ENCODE measurements at places on chromosomes 7 and 10.

DNA sequence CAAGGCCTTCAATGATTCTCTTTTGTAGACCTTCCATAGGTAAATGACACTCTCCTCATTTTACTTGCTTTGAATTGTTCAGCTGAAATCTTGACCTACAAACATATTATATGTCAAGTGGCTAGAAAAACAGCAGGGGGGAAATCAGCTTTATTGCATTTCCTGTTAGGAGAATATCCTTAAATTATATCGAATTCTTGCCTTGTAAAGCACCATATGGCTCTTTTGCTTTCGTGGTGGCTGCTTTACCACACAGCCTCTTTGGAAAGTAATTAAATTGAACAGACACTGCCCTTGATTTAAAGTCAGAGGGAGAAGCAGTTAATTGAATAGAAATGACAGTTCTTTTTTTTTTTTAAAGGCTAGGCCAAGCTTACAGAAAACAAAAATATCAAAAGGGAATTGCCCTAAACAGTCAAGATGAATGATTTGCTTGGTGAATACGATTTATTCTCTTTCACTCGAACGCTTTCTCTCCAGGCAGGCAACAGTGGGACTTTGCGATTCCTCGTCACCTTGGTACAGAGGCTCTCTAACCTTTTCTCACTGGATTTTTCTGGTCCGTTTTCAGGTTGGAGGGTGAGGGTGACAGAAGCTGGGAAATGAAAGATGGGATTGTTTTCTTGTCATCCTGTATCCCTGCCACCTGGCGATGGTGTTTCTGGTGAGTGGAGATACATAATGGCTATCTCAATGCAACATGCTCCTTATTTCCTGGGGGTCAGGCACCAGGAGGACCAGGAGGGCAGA, 126.0 kb downstream of the GATA3 start:
- DNase-seq, result no peak

DNA sequence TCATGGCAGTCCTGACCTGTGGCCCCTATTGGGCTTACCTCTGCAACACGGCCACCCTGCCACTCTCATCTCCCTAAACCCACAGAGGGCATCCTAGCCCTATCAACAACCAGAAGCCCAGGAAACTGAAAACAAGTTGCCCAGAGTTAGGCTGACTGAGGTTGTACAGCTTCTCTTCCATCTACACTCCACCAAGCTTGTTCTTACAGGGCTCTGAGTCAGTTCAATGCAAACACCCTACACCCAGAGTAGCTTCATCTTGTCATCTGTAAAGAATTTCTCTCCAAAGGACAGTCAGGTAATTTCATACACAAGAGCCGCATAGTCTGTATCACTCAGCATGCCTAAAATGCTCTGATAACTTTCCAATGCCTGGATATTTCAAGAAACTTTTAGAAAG, 175.4 kb downstream of the ARID5B start:
- no peak for DNase-seq

GRCh38 chr10:79449181-79450146, 4.0 kb upstream of the ZCCHC24 start:
- no peak for DNase-seq

DNA sequence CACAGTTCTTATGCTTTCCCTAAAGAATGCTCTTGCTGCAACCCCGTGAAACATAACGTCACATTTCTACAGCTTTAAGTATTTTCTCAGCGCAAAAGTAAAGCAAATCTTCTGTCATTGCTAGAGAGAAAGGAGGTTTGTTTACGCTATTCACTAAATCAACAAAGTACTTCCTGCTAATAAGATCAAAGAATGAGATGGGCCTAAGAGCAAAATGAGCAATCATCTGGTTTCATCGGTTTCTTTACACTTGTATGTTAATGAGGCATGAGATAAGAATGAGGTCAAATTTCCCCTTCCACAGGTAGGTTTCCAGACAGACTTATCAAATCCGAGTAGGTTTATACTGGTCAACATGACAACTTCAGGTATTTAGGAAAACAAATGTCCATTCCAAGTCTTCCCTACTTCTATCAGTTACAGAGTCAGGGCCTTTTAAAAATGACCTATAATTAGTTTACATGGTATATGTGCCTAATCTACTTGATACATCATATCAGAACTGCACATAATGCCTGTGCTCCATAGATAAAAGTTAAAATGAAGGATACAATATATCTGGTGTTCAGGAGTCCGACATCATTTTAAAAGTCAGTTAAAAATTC, 8.4 kb downstream of the USP6NL start:
- DNase-seq, result no peak

DNA sequence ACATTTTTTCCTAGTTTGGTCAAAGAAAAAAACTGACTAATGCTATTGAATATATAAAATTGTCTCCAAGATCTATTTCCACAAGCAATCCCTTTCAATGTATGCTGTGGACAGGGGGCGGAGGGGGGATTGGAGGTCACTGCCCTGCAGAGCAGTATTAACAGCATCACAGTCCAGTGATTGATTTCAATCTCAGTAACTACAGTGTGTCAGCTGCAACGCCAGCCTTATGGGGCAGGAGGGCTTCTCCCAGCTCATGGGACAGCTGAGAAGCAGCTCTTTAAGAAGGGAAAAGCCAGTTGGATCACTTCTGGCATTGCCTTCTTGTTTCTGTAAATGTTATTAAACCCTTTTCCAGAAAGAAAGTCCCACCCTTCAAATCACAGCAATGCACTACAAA, 65.0 kb downstream of the RAPGEF5 start:
- no peak for DNase-seq
